Dermis microvascular lymphatic vessel endothelial cell (primary cell): ENCODE measurements at places on chromosomes 5 and 9. TPM values are rescaled to one million over a fixed set of nuclear protein-coding genes. Genes with fewer than 3 reads are reported as not detected.

Gene EGFLAM
- total RNA-seq, result 0.13 and 0.25 TPM in 2 replicates

DNA sequence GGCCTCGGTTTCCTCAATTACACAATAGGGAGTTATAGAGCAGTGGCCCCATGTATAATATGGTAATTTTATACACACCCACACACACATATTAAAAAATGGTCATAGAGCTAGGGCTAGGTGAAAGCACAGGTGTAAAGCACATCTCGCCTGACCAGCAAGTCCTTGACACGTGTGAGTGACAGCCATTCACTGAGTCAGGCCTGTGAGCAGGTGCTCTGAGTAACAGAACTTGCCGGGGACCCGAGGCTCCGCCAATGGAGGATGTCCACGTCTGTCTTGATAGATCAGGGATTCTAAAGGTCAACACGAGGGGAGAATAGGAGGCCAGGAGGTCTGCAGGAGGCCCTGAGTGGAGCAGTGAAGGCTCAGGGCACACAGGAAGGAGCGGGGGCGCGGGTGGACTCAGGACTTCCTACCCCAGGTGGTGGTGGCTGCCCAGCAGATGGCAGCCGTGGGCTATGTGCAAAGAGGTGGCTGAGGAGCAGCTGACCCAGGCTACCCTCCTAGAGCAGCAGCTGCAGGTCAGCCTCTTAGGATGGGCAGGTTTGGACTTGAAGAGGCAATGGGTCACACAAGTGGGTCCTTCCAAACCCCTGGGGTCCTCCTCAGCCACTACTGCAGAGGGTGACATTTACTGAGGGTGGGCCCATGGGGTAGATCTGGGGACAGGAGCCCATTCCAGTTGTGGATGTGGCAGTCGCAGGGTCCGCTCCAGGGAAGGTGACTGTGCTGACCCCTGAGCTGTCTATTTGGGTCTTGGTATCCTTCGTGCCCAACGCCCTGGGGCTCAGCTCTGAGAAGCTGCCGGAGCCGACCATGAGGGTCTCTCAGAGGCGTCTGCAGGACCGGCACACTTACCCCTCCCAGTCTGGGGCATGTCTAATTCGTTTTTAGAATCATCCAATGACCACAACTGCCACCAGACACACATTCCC, 45.9 kb downstream of the PRRT1B start:
- peak; percentile 56 for DNase-seq

Gene OTP
- total RNA-seq, result not detected in 2 replicates

Gene ABCA1
- 9.2 and 9.9 TPM in 2 replicates for total RNA-seq

Gene SAXO1
- not detected in 2 replicates for total RNA-seq

DNA sequence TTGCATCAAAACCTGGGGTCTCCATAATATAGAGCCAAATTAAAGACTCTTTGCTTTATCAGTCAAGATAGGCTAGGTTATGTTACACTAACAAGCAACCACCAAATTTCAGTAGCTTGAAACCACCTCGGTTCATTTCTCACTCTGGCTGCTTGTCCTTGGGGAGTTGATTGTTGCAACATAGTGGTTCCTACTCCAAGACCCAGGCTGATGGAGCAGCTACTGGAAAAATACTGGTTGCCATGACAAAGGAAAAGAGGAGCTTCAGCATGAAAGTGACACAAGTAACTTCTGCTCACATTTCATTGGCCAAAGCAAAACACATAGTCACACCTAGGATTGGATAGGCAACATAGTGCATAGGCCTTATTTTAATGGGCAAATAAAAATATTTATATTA, 18.5 kb upstream of the RCL1 start:
- no peak for DNase-seq

DNA sequence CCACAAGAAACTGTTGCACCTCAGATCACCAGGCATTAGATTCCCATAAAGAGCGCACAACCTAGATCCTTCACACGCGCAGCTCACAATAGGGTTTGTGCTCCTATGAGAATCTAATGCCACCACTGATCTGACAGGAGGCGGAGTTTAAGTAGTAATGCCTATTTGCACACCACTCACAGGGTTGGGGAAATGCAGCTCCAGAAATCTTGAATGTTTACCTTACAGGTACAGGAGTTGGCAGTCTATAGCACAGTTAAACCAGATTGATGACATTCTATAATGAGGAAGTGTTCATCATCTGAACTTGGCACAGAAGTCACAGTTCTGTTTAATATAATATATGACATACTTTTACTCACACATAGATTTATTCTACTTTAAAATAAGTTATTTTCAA, 732.2 kb upstream of the ZNF608 start:
- no peak for DNase-seq

DNA sequence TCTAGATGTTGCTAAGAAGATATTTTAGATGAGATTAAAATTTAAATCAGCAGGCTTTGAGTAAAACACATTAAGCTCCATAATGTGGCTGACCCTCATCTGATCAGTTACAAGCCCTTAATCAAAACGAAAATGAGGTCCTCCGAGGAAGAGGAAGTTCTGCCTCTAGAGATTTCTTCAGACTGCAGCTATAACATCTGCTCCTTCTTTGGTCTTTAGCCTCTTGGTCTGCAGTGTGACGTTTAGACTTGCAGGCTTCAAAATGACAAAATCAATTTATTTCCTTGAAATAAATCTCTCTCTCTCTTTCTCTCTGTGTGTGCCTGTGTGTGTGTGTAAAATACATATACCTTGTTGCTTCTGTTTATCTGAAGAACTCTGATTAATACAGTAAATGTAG, 1429.8 kb upstream of the CDH9 start:
- DNase-seq, result no peak

GRCh38 chr5:117888688-117889087, 1099.7 kb downstream of the DTWD2 start:
- no peak for DNase-seq

Gene GCNT1
- total RNA-seq, result 3.1 and 6.3 TPM in 2 replicates

Gene OGN
- total RNA-seq, result not detected in 2 replicates

- DNase-seq, result no peak
These were observed 30.4 kb upstream of the MTMR12 start for GRCh38 chr5:32343058-32343672.

Gene TXNDC8
- not detected in 2 replicates for total RNA-seq

DNA sequence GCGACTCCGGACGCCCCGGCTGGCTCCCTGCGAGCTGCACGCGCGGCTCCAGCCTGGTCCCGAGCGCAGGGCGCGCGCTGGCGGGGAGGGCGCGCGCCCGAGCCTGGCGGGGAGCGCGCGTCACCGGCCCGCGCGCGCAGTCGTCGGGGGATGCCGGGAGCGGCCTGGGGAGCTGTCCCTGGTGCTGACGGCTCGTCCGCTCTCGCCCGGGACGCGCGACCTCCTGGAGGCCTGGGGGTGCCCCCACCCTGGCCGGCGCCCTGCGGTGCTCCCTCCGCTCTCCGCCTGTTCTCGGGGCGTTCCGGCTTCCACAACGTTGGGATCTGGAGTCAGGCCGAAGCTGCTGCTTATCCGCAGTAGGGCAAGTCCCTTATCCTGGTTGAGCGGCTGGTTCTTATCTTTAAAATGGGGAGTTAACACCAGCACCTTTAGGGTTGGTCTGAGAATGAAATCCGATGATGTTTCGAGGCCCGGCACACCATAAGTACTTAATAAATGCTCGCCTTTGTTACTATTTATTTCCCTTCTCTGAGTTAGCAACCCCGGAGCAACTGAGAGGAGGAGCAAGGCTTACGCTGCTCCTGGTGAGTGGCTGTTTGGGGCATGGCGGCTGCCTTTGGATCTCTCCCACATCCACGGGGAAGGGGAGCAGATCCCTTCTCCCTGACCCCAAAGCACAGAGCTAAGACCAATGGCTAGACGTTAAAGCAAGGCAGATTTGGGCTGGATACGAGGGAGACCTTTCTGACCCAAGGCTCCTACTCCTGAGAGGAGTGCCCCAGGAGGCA, at the start of gene FAM163B:
Gene FAM163B, minus strand, starts transcription at position 79 of the 788 bp plus-strand sequence. CDS start 29,166 bp downstream, outside the sequence.
- DNase-seq, result peak; percentile 4

DNA sequence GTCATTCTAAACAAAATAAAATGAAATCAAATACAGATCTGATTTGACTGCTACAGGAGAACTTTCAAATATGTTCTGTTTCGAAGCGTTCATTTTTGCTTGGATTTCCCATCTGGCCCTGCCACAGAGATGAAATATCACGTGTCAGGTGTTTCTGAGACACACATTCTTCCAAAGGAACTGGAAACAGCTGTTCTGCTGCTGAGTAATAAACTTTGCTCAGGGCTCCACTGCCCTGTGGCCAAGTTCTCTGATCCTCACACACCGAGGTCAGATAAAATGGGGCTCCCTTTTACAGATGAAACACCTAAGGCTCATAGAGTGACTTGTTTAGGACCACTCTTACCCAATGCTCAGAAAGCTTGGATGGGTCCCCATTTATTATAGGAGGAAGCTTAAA, 42.5 kb downstream of the FRMPD1 start:
- no peak for DNase-seq

DNA sequence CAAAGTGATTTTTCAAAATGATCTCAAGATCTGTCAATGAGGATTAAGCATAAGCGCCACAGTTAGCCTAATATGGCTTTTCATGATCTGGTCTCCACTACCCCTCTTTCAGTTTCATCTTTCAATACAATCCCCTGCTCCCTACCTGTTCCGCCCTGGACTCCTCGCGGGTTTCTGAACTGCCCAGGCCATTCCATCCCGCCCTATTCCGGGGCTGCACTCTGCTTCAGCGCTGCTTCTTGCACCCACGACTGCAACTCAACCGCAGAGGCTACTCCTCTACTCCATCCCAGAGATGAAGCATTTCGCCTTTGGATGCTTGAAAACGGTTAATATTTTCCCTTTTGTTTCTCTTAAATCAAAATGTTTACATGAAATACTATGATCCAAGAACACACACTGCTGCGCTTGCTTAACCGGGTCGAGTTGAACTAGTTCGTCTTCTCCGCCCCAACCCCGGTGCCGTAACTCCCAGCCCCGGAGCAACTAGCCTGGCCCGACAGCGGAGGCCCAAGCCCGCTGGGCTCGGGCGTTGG, 716 bp upstream of the OTULIN start:
- DNase-seq, result peak; percentile 27

DNA sequence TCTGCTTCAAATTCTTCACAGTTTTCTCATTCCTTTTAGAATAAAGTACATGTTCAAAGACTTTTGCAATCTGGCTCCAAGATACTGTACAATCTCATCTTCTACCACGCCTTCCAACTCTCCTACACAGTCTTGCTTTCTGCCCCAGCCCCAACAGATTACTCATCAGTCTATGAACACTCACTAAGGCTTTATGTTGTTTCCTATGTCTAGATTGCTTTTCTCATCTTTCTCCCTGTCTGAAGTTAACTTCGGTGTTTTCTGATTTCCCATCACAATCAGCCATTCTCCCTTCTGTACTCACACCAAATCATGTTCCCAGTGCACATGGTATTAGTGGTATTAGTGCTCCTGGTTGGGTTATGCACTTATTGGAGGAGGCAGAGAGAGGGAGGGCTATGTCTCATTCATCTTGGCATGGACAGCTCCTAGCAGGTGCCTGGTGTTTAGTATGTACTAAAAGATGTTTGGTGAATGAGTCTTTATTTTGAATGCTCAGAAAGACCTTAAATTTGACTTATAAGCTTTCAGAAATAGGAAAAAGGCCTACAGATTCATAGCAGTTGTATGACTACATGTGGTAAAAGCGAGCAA, 44.0 kb upstream of the ZNF608 start:
- no peak for DNase-seq

DNA sequence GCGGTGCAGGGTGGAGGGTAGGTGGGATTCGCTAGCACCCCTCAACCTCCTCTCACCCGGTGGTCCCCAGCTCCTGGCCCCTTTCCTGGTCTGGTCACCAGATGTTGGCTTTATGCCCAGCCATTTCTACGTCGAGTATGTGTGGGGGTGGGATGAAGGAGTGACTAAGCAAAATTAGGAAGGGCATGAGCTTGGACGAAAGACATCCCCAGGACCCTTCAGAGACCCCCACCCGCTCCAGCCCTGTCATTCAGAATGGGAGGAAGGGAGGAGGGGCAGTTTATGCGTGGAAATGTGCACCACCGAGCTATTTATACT, 742 bp downstream of the BHMT2 start:
- peak; percentile 21 for DNase-seq

- DNase-seq, result no peak
These were observed 477.6 kb downstream of the ZSWIM6 start for GRCh38 chr5:61809651-61810050.

Gene KIF12
- total RNA-seq, result not detected in 2 replicates

Gene FOXD4L4
- 0.13 TPM in 1 of 2 replicates, not detected in the other for total RNA-seq

Gene ZFP37
- total RNA-seq, result 0.77 and 1.4 TPM in 2 replicates

- DNase-seq, result no peak
These were observed 107.0 kb upstream of the PCA3 start for GRCh38 chr9:76657265-76657664.

DNA sequence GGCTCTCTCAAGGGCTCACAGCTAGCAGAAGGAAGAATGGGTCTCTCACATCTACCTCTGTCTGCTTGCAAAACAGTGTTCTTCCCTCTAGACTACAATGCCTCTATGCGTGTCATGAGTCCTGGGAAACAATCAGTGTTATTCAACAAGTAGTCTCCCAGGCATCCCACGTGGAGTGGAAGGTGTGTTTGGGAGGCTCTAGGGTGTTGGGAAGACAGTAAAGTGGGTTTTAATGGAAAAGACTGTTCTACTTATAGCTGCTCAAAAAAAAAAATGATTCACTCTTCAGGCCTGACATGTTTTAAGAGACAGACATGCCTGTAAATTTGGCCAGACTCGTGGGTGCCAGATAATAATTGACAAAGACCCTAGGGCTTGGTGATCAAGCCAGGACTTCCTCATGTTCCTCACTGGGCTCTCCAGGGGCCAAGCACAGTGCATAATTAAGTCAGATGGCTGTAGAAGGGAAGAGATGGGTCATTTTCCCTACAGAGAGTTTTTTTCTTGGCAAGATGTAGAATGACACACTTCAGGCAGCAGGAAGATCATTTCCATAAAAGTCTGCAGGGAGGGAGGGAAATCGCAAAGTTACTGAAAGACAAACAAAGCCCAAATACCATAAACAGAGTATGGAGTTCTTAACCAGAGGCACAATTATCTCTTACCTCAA, 246.4 kb downstream of the ACTL7B start:
- no peak for DNase-seq

DNA sequence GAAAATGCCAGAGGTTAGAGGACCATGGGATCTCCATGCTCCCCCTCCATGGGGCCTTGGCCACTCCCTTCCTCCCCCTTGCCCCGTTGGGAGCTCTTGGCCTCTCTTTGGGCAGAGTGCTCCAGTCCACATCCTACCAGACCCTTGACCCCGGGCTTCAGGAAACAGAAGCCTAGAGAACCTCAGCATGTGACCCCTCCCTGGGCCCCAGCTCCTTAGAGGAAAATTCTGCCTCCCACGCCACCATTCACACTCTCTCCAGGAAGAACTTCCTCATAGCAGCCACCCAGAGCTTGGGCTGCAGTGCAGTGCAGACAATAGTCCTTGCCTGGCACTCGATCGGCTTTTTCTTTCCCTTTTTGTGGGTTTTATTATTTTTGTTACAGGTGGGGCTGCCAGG, 6.0 kb downstream of the LHX6 start:
- DNase-seq, result no peak

- no peak for DNase-seq
These were observed 205.0 kb downstream of the DOCK8 start for GRCh38 chr9:419571-420171.

DNA sequence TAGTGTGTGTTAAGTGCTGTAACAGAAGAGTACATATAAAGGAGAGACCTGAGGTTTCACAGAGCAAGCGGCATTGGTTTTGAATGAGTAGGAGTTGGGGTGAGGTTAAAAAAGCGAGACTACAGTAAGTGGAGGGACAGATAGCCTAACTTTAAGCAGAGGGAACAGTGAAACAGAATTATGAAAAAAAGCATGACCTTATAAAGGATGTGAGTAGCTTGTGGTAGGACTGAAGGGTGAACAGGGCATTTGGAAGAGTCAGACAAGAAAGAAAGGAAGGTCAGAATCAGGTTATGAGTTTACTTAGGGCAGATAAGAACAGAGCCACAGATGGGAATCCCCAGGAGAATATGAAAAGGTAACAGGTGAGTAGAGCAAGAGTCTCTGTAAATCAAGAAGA, 22.5 kb downstream of the MSANTD3 start:
- no peak for DNase-seq

- no peak for DNase-seq
These were observed 112.1 kb downstream of the SNCAIP start for GRCh38 chr5:122424132-122424531.
